Activated naive CD8-positive, alpha-beta T cell treated with anti-CD3 and anti-CD28 coated beads, Interleukin-2, amount 50 U/mL, for 24 hours (primary cell): ENCODE measurements at places on chromosomes 5 and 9.

DNA sequence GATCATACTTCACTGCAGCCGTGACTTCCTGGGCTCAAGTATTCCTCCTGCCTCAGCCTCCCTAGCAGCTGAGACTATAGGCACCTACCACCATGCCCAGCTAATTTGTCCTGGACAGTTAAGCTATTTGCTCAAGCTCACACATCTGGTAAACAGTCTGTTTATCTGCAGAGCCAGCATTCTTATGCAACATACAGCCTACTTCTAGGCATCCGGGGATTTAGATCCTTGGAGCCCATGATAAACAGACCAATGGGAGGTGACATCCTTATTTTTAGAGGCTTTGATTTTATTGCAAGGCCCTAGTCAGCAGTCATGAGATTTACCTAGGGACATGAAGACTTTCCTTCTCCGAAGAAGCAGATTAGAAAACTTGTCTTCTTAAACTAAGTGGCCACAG lies 21.0 kb downstream of the ATOX1 start:
- H3K27ac ChIP-seq: no peak overlapping the region
- H3K4me3 ChIP-seq: no peak overlapping the region
- no peak for DNase-seq
- H3K27me3 ChIP-seq: no peaks in the 10 kb centered on the region
- H3K36me3 ChIP-seq: peaks cover 3% of the 10 kb centered on the region

DNA sequence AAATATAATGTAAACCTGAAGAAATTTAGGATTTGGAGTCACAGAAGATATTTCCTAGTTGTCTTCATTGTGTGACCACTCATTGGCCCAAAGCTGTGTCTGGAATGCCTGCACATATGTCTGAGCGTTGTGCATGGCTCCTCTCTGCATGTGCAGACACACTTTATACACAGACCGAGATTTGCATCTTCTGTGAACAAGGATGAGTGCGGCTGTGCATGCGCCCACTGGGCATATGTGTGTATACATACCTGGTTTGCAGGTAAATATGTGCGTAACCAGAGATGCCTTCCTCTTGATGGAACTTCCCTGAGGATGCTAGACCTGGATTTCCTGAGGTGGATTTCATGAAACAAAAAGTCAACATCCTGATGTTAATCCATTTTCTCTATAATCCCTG lies 19.1 kb downstream of the PHF2 start:
- no peak overlapping the region for H3K27ac ChIP-seq
- H3K4me3 ChIP-seq: no peak overlapping the region
- H3K36me3 ChIP-seq: no peaks in the 10 kb centered on the region
- peaks cover 46% of the 10 kb centered on the region for H3K4me1 ChIP-seq
- no peak for DNase-seq

GRCh38 chr5:136020001-136020382 lies 8.8 kb upstream of the TGFBI start:
- DNase-seq: no peak
- no peak overlapping the region for H3K27ac ChIP-seq
- peaks cover 8% of the 10 kb centered on the region for H3K27me3 ChIP-seq

GRCh38 chr5:62547945-62548630 lies 30.5 kb upstream of the LRRC70 start:
- H3K36me3 ChIP-seq: peaks cover 30% of the 10 kb centered on the region
- no peak overlapping the region for H3K4me3 ChIP-seq
- H3K27ac ChIP-seq: no peak overlapping the region
- no peak for DNase-seq
- H3K4me1 ChIP-seq: no peaks in the 10 kb centered on the region
- no peaks in the 10 kb centered on the region for H3K27me3 ChIP-seq

DNA sequence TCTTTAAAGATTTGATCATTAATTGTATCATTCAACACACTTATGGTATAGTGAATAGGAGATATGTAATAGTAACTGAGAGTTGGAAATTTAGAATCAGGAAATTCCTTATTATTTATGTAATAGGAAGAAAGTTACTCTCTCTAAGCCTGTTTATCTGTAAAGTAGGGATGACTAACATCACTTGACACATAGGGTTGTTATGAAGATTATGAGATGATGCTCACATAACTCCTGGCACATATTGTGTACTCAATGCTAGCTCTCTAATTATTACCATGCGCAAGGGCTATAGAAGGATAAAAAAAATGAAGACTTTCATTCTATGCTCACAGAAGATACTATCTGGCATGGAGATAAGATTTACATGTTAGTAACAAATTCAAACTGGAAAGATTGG lies 149.9 kb downstream of the ISOC1 start:
- H3K4me3 ChIP-seq: no peak overlapping the region
- DNase-seq: no peak
- H3K27me3 ChIP-seq: no peaks in the 10 kb centered on the region

GRCh38 chr9:38185647-38186403 lies 116.8 kb upstream of the SHB start:
- no peaks in the 10 kb centered on the region for H3K36me3 ChIP-seq
- no peaks in the 10 kb centered on the region for H3K4me1 ChIP-seq
- no peak overlapping the region for H3K4me3 ChIP-seq
